ENCODE measurements at places on chromosomes 5 and 9.

DNA sequence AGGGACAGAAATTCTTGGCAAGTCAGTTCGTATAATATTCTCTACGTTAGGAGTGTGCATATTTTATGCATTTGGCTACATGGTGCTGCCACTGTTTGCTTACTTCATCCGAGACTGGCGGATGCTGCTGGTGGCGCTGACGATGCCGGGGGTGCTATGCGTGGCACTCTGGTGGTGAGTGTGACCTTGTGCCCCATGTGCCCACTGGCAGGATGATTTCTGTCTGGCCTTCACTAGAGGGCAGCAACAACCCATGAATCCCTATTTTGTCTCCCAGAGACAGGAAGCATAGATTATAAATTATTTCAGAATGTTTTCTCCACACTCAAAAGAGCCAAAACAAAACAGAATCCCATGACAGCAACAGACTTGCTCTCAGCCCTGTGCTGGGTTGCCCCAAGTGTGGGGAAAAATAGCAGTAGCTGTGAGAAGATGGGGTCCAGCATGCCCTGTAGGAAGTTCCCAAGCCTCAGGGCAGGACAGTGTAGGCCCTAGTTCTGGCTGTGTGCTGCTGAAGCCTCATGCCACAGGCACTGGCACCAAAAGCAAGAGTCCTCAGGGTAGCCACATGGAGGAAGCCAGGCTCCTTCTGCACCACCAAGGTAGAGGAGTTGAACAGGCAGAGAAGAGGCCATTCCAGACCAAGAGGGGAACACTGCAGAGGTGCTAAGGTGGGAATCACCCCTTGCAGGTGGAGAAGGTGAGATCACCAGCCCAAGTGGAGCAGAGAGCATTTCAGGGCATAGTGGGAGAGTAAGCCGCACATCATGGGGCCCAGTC lies 16.0 kb downstream of the SLC22A5 start:
- no peak for DNase-seq

DNA sequence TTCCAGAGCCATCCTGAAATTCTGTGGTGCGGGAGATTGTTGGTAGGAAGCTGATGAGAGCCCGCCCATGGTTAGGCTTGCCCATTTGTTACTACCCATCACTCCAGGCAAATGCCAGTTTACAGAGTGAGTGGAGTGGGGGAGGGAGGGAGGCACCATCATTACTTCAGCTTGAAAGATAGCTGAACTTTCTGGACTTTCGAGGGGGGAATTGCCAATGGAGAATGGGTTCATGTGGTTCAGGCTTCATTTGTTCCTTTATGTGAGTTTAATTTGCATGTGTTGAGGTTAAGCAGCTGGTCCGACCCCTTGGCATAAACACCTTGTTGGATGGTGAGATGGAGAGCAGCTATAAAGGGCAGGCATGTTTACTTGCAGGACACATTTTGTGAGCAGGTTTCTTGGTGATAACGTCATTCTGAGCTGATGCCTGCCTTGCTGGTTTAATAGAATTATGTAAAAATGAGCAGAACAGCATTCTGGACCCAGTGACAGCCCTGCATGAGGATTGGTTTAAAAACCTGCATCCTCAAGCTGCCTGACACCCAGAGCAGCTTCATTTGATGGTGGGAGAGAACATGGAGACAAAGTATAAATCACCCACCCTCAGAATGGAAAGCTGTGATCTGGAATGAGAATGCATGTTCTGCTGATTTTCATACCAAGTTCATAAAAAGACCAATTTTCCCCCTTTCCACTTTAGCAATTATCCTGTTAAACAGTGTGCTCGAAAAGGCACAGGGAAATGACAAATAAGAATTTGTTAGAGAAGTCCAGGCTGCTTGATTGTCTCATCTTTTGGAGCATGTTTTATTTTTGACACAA lies 106.3 kb downstream of the TRIO start:
- no peak for DNase-seq

- DNase-seq, result no peak
These were observed 53.1 kb downstream of the NXNL2 start for GRCh38 chr9:88587885-88588649.

DNA sequence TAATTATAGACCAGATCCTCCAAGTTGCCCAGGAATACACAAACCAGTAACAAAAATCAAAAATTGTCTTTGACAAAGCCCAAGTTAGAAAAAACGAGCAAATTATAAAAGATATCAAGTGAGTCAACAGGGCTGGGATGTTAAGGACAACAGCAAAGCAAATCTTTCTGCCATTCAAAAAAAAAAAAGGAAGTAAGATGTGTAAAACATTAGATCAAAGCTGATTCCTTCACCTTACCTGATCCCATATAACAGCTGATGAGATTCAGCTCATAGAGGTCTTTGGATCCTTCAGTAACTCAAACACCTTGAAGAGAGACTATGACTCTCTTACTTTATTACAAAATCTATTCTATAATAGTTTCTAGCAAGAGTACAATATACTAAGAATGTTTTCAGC lies 100.9 kb downstream of the STRBP start:
- DNase-seq, result no peak

GRCh38 chr5:77145666-77146065 lies 58.6 kb upstream of the ZBED3 start:
- no peak for DNase-seq

GRCh38 chr9:101626295-101626694 lies 31.5 kb upstream of the PPP3R2 start:
- DNase-seq, result no peak

DNA sequence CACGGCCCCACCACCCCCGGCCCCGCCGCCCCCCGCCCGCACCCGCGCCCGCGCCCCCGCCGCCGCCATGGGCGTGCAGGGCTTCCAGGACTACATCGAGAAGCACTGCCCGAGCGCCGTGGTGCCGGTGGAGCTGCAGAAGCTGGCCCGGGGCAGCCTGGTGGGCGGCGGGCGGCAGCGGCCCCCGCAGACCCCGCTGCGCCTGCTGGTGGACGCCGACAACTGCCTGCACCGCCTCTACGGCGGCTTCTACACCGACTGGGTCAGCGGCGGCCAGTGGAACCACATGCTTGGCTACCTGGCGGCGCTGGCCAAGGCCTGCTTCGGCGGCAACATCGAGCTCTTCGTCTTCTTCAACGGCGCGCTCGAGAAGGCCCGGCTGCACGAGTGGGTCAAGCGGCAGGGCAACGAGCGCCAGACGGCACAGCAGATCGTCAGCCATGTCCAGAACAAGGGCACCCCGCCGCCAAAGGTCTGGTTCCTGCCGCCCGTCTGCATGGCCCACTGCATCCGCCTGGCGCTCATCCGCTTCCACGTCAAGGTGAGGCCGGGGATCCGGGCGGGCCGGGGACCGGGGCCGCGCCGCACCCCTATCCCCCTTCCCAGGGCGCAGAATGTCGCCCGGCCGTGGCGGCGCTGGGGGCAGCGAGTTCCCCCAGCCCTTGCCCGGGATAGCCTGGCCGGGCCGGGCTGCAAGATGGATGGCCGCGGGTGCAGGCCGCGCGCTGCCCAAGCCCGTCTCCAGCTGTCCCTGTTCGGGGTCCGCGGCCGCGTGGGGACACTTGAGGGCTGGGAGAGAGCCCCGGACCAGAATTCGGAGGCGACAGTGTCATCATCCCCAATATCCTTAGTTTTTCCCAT lies 594 bp downstream of the FAM120A start:
- DNase-seq, result peak; percentile 77

DNA sequence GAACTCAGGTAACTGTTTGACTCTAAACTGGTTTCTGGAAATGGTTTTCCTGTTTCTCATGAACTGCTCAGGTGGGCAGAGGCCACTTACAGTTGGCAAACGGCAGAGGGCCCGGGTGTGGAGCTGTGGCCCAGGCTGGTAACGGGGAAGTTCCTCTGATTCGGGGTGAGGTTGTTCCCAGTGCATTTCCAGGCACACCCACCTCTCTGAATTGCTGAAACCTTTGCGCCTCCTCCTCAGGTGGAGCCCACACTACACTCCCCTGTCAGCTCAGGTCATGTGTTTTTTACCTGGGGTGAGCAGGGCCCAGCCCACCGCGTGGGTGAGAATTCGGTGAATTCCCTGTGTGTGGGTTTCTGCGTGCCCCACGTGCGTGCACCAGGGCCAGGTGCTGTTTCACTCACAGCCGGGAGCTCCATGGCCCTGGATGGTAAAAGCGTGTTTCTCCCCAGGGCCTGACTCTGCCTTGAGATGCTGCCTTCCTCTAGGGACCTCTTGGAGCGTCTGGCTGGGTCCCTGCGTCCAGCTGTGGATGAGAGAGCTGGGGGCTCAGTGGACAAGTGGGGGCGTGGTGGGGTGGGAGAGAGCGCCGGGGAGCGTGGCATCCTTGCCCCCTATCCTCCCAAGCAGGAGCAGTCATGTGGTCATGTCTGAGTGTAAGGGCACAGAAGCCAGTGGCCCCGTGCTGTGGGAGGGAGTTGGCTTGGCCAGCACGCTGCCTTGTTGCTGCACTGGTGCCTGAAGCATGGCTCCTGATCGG lies 33.5 kb upstream of the LPCAT1 start:
- peak; percentile 76 for DNase-seq

GRCh38 chr9:91771027-91771426 lies 179.0 kb downstream of the ROR2 start:
- DNase-seq, result no peak

DNA sequence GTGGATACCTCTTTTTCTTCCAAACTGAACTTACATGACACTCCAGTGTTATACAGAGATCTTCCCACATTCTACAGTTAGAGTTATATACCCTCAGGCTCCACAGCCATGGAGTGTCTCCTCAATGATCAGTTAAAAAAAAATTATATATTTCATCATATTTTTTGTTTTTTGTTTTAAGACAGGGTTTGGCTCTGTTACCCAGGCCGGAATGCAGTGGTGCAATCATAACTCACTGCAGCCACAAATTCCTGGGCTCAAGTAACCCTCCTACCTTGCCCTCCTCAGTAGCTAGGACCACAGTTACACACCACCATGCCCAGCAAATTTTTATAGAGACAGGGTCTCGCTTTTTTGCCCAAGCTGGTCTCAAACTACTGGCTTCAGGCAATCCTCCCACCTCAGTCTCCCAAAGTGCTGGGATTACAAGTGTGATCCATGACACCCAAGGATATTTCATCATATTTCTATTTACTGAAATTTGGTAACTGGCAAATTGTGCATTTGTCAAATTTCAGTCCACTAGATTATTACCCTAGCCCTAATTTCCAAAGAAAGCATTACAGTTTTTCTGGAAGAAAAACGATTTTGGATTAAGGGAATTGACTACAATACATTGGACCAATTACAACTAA lies 18.1 kb upstream of the SCAI start:
- no peak for DNase-seq

GRCh38 chr5:1655496-1656270 lies 131.9 kb upstream of the LPCAT1 start:
- DNase-seq, result no peak

GRCh38 chr9:23343226-23343625 lies 482.8 kb downstream of the ELAVL2 start:
- no peak for DNase-seq

- no peak for DNase-seq
These were observed 208.4 kb downstream of the PDZD2 start for GRCh38 chr5:31847354-31847753.

DNA sequence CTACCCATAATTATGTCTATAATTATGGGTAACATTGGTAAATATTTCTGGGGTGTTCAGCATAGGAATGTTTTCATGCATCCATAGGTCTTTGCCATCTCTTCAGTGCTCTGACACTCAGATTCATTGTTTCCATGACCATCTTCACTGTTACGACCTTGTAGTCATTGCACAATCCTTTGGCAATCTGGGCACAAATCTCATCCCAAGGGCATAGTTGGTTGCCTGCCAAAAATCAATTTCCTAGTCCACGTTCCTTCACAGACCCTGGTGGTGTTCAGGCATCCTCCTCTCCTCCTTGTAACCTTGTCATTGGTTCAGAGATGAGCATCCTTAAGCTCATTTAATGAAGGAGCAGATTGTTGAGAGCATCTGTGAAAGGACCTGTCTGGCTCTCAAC lies 1400.7 kb downstream of the CDH12 start:
- DNase-seq, result no peak
